ENCODE measurements at places on chromosomes 7 and 10.
A peak's percentile ranks its signal among the peaks of the same experiment; 100 is the strongest.

GRCh38 chr7:69433081-69433480 lies 165.2 kb upstream of the AUTS2 start:
- ATAC-seq = no peak

DNA sequence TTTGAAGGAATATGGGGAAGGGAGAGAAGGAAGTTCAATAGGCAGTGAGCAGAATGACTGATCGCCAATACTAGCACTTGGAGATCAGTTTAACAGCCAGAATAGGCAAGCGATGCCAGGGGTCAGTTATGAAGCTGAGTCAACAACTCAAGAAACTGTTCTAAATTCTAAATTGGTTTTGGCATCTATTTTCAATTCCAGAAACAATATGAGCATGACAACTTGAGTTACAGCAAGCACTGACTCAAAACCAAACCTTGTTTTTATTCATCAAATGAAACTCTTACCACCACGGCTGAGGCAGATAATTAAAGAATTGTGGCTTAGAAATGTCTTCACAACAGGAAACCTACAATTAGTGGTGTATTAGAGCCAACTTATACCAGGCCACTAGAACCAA lies 180.5 kb upstream of the ASAH2 start:
- no peak for ATAC-seq

DNA sequence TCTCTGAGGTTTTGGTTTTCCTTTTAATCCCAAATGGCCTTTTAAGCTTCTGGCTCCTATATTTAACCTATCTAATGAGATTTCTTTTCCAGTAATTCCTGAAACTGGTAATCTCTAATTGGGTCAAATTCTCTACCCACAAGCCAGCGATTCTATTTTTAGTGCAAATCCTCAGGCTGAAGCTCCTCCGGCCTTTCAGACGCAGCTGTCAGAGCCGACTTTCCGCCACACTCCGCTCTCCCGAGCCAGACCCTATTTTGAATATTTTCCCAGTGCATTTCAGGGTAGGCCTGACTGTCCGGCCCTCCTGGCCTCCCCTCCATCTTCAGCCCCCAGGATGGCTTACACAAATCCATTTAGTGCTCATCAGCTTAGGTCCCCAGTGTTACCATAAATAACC lies 9.7 kb upstream of the ADCY1 start:
- ATAC-seq = peak; percentile 89

DNA sequence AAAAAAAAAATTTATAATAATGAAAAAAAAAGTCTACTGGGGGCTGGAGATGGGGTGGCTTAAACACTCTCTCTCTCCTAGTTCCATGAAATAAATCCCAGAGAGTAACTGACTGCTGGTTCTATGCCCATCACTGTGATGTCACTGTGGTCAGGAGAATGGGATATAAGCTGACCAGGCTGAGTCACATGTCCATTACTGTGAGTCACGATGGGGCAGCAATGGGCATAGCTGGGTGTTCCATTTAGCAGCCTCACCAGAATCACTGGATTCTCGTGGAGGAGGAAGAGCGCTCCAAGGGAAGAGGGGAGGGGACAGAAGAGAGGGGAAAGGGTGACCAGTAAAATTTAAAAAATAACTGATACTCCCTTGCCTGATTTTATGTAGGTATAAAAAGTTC lies 37.1 kb downstream of the MASTL start:
- ATAC-seq = peak; percentile 45

- no peak for ATAC-seq
These were observed 35.8 kb upstream of the EIF4H start for GRCh38 chr7:74138334-74138867.

DNA sequence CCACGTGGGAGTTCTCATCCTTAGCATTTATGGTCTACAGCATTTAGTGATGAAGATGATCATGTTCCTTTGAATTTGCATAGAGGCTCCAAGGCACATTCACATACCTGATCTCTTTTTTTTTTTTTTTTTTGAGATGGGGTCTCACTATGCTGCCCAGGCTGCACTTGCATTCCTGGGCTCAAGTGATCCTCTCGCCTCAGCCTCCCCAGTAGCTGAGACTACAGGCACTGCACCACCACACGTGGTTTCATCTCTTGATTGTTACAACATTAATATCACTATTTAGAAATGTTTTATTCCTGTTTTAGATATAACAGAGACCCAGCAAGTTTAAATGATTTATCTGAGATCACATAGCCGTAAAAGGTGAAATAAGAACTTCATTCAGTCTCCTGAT lies 13.8 kb downstream of the CDHR3 start:
- ATAC-seq = no peak

DNA sequence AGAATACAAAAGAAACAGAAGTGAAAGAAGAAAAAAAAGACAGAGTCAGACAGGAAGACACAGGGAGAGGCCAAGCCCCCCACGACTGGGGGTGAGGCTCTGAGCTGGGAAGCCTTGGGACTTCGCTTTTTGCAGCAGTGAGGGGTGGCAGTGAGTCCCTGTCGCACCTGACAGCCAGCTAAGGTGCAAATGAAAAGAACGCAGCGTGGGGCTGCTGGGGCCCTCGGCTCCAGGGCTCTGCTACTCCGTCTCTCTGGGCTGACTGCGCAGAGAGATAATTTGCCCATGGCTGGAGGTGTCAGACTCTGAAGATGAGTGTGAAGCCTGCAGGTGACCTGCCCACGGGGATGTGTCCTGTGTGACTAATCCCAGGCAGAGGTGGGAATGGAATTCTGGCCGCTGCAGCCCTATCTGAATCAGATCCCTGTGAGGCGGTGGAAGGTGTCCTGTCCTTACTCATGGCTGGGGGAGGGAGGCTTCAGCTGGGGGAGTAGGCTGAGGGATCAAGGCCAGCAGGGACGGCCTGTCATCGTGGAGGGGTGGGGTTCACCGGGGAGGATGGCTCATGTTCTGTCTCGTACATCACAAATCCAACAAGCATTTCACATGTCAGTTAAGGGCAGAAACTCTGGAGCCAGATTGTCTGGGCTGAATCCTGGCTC lies 96.4 kb downstream of the SLIT1 start:
- peak; percentile 75 for ATAC-seq

GRCh38 chr10:85967594-85967993 lies 399.0 kb downstream of the GRID1 start:
- ATAC-seq = no peak

DNA sequence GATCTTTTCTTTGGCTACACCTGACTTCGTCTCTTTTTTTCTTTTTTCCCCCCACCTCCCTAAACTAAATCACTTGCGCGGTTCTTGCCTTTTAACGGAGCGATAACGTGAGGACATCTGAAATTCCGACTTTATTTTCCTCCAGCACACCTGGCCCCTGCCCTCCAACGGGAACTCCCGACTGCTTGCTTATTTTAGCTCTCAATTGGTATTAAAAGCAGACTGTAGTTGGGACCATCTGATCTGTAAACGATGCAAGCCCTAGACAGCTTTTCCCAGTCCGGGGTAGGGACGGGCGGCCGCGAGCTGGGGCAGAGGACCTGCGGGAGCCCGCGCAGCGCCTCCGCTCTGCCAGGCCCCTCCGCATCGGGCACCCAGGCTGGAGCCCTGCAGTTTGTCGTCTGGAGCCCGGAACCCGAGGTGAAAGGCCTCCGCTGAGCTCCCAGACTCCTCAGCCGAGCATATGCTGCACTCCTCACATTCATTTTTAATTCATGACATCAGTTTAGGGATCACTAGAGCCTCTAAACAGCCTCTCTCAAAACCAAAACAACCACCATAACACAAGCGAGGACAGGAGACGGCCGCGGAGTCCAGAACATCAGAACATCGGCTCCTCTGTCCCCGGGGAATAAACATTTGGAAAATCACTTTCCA lies 10.0 kb upstream of the EMX2 start:
- ATAC-seq = no peak

DNA sequence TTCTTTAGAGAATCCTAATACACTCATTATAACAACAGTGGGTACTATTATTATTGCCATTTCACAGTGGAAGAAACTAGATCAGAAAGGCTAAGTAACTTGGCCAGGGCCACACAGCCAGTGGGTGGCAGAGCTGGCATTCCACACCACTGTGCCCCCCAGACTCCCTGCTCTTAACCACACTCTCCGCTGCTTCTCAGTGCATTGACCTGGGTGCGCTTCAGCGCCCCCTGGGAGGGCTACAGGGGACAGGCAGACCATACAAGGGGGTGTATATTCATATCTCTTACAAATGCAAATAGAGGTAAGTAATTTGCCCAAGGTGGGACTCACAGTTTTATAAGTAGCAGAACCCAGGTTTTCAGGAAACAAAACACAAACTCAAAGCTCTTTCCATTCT lies 77.0 kb upstream of the NMT2 start:
- ATAC-seq = no peak

DNA sequence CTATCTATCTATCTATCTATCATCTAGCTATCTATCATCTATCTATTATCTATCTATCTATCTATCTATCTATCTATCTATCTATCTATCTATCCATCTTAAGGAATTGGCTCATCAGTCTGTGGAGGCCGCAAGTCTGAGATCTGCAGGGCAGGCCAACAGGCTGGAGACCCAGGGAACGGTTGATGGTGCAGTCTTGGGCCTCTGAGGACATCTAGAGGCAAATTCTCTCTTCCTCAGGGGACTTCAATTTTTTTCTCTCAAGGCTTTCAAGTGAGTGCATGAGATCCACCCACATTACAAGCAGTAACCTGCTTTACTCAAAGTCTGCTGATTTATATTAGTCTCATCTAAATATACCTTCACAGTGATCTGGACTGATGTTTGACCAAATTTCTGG lies 197.0 kb downstream of the GLRX3 start:
- no peak for ATAC-seq

GRCh38 chr10:90179696-90180407 lies 478.5 kb downstream of the KIF20B start:
- no peak for ATAC-seq

Measured in motor neuron (in vitro differentiated cells).